ENCODE measurements at places on chromosomes 16 and 17. TPM values are rescaled to one million over a fixed set of nuclear protein-coding genes. Genes with fewer than 3 reads are reported as not detected.

GNGT2 gene
- total RNA-seq = not detected

OTOA gene
- total RNA-seq = 0.69 TPM

RPS15A gene
- total RNA-seq = 924 TPM

UQCRC2 gene
- 315 TPM for total RNA-seq

ZSCAN10 gene
- not detected for total RNA-seq

TBX21 gene
- total RNA-seq = 0.23 TPM

SEPTIN12 gene
- not detected for total RNA-seq

CA7 gene
- total RNA-seq = not detected

RPRML gene
- total RNA-seq = 1.6 TPM

ATP1B2 gene
- 27.5 TPM for total RNA-seq

HSD11B2 gene
- 6.5 TPM for total RNA-seq

OSGIN1 gene
- 0.23 TPM for total RNA-seq

CDRT15L2 gene
- not detected for total RNA-seq

ETV4 gene
- 0.46 TPM for total RNA-seq

NPB gene
- 4.2 TPM for total RNA-seq

FGF11 gene
- total RNA-seq = 9.0 TPM

NPTX1 gene
- total RNA-seq = 6.7 TPM

CSH1 gene
- total RNA-seq = not detected

CBX8 gene
- 9.9 TPM for total RNA-seq

ENO3 gene
- total RNA-seq = 1.8 TPM

MMP25 gene
- 0.92 TPM for total RNA-seq

KRT9 gene
- not detected for total RNA-seq

FMNL1 gene
- 11.1 TPM for total RNA-seq

GPR142 gene
- total RNA-seq = not detected

IRX5 gene
- 3.5 TPM for total RNA-seq

CASKIN1 gene
- 41.3 TPM for total RNA-seq

ZNF629 gene
- total RNA-seq = 13.6 TPM

HNF1B gene
- total RNA-seq = not detected

HS3ST6 gene
- not detected for total RNA-seq

KRT33A gene
- not detected for total RNA-seq

NLRC5 gene
- total RNA-seq = 4.4 TPM

HS3ST3A1 gene
- not detected for total RNA-seq

All from diencephalon (tissue), 1 donor.